Posterior vena cava (tissue), 2 donors: ENCODE measurements at places on chromosomes 1 and 21. TPM values are rescaled to one million over a fixed set of nuclear protein-coding genes. Genes with fewer than 3 reads are reported as not detected.

DNA sequence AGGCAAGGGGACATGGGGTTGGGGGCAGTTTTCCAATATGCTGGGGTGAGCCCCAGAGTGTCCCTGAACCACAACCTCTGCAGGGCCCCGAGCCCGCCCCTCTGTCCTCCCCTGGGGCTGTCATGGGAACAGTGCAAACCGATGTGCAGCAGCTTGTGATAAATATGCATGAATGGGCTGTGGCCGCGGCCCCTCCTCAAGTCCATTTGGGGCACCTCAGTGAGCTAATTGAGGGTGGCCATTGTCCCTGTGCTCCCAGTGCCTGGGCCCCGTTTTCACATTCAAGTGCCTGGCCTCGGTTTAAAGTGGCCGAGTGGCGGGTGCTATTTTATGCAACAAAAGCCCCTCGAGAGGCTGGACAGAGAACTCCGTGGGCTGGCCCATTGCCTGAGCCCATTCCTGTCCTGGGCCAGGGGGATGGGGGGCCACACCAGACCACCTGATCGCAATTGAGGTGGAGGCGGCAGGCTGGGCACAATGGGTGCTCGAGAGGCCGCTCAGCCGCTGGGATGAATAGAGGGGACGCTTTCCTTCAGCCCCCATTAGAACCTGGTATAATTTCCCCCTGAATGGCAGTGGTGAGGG, 193.7 kb downstream of the FOXD2 start:
- DNase-seq: no peak

DNA sequence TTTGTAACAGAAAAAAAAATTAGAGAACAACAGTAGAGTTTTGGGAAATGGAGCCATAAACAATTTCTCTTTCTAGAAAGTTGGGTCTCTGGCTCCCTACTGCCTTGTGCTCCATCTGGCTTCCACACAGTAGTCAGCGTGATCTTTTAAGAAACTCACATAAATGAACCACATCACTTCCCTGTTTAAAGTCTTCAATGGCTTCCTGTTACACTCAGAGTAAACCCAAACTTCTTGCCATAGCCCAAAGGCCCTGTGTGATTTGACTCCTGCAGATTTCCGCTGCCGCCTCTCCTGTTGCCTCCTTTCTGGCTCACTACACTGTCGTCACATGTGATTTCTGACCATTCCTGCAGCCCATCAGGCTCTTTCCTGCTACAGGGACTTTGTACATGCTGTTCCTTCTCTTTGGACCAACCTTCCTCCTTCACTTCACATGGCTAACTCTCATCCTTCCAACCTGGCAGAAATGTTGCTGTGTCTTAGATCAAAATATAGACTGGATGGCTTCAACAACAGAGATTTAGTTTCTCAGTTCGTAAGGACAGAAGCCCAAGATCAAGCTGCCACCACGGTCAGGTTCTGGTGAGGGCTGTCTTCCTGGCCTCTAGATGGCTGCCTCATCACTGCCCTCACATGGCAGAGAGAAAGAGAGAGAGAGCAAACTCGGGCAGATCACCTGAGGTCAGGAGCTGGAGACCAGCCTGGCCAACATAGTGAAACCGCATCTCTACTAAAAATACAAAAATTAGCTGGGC, 34.0 kb downstream of the OPRD1 start:
- no peak for DNase-seq

- DNase-seq: no peak
These were observed 6.7 kb downstream of the LRRC38 start for GRCh38 chr1:13507075-13507474.

The SPRR5 gene
- total RNA-seq: not detected

The USP1 gene
- 20.2 TPM for total RNA-seq
